Activated CD4-positive, CD25-positive, alpha-beta regulatory T cell (primary cell): ENCODE measurements at places on chromosomes 7 and 10.

GRCh38 chr10:58932126-58932525 is 244.3 kb upstream of the PHYHIPL start:
- no peak for DNase-seq

GRCh38 chr7:150939466-150939865 is 38.7 kb downstream of the KCNH2 start:
- DNase-seq = no peak

DNA sequence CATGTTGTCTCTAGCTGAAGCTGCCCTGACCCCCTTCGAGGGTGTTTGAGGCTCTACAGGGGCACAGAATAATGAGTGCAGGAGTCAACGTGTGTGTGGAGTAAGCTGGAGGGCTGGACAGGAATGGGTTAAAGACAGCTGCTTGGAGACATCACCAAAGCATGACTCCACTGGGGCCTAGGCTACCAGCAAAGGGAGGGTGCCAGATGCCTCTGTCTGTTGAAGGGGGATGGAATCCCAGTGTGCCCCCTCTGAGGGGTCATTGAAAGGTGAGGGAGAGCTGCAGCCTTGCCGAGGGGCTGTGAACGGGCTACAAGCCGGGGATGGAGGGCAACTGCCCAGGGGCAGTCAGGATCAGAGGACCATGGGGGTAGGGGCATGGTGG is 51.7 kb upstream of the PODXL start:
- DNase-seq = no peak

DNA sequence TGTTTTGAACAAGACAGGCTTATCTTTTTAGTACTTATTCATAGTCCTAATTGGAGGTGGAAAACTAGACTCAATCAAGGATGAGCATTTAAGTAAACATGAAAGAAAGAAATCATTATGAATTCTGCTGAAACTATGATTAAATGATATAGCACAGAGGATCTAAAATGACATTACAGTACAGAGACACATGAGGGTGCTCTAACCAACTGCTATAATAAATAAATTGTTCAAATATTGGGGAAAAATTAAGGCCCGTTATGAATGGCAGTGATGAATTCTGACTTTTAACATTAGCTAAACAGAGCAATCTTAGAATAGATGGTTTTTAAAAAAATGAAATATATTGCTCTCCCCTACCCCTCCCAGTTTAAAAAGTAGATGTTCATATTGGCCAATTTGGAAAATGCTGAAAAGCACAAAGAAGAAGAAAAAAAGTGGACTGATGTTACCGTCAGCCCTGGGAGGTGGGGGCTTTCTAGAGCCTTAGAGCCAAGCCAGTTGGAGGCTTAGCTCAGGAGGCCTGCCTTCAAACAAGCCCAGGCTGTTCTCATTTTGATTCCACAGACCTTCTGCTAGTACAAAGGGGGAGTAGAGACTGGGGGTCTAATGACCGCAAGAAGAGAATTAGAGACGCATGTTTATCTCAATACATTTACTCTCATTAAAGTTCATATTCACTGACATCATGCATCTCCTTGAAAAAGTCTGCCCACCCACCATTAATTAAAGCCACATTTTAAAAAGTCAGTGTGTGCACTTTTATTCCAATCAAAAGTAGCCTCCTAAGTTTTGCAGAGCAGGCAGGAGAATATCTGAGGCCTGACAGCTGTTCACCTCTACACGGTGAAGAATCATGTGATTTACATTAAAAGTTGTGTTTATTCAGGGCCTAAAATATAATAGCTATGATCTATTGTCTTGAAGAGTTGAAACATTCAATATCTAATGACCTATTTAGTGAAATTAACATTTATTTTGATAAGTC is 10.0 kb downstream of the WNT2 start:
- no peak for DNase-seq

GRCh38 chr7:39271402-39271801 is 293.7 kb downstream of the POU6F2 start:
- DNase-seq = no peak

DNA sequence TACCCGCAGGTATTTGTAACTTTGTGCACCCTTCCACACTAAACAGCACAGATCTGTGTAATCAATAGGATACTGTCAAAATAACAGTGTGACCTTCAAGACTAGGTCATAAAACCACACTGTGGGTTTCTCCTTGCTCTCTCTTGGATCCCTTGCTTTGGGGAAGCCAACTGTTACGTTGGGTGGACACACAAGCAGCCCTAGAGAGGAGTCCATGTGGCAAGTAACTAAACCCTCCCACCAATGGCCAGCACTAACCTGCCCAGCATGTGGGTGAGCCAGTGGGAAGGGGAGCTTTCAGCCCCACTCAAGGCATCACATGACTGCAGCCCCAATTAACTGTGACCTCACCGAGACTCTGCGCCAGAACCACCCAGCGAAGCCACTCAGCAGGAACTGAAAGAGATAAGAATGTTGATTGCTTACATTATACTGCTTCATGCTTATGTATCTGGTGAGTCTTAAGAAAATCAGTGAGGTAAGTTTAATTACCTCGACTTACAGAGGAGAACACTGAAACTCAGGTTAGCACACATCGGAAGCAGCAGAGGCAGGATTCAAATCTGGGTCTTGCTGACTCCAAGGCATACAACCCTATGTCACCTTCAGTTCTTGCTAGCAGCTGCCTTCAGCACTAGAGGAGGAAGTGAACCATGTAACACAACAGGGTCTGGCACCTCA is 9.4 kb upstream of the ZC3HAV1 start:
- DNase-seq = peak; percentile 10

DNA sequence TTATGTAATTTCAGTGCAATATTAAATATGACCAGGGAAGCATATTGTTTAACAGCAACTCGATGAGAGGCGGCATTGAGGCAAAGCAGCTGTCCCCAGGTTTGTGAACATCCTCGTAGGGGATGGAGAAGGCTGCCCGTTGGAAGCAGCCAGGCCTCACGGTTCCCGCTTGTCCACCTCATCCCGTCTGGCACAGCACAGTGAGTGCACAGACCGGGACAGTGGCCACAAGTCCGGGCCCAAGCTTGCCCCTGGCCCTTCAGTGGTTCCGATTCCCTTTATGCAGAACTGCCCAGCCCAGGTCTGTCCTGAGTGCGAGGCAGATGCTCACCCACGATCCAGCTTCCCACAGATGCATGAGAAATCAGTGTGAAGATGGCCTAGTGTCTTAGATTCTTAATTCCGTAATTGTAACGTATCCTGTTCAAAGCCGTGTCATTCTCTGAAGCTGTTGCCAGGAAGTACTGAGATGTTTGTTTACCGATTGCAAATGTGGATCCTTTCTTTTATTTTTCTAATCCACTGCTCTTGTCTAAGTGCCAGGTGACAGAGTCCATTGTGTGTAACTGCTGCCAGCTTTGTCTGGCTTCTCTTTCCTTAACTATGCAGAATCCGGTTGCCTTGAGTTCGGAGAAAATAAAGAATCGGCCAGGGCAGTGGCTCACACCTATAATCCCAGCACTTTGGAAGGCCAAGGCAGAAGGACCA is 35.5 kb downstream of the PFKP start:
- no peak for DNase-seq

GRCh38 chr10:90417029-90417428 is 440.8 kb downstream of the HTR7 start:
- DNase-seq = no peak

GRCh38 chr10:113021268-113022040 is 71.4 kb downstream of the TCF7L2 start:
- no peak for DNase-seq

DNA sequence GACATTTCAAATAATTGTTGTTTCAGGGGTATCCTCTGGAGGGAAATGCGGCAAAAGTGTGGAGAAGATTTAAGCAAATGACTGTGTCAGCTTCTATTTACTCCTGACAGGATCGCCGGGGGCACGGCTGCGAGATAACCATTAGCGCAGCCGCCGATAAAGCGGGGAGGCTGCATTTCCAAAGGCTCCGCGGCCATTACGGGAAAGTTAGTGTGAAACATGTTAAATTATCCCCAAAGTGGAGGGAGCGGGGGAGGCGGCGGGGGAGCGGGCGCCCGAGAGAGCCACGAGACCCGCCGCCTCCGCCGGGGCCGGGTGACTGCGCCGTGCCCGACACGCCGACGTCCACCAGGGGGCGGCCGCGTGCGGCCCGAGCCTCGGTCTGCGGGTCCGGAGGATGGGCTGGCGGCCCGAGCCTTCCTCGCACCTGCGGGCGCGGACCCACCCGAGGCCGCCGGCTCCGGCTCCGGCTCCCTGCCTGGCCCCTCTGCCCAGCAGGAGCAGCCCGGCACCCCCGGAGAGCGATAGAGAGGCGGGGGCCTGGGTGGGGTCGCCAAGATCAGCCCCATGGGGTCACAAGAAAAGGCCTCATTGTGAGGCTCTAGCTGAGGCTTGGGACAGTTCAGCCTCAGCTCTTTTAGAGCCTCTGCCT is 74.4 kb upstream of the PAX2 start:
- peak; percentile 22 for DNase-seq

DNA sequence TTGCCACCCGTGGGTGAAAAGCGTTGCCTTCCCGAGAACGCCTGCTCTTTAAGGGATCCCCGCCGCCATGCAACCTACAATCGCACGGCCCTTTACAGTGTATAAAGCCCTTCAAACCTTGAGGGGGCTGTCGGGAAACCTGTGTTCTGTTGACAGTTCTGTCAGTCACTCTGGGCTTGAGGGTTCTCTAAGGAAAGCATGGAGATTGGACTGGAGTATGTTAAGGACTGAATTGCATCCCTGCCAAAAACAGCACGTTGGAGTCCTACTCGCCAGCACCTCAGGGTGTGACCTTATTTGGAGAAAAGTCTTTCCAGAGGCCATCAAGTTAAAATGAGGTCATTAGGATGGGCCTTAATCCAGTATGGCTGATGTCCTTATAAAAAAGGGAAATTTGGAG is 70.6 kb downstream of the PFKFB3 start:
- DNase-seq = no peak

- no peak for DNase-seq
Observed at GRCh38 chr10:98328163-98328562, 60.2 kb upstream of the LOXL4 start.

DNA sequence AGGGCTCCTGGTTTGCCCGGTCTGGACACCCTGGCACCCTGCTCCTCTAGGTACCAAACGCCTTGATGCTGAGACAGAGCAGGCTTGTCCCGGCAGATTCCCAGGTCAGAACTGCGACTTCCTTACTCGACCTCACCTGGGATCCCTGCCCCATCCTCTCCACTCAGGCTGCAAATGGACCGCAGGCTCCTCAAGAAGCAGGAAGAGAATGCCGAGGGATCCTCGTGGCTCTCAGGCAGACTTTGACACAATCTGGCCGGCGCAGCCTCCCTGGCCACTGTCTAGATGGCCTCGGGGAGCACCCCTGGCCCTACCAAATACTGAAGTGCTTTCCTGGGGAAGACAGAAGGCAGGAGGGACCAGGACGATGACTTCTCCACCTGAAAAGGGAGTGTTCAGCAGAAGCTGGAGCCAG is 421 bp upstream of the NODAL start:
- no peak for DNase-seq

GRCh38 chr10:46525177-46525823 is 31.2 kb downstream of the GPRIN2 start:
- no peak for DNase-seq

- no peak for DNase-seq
Observed at GRCh38 chr10:98134117-98134430, 383 bp upstream of the R3HCC1L start.

DNA sequence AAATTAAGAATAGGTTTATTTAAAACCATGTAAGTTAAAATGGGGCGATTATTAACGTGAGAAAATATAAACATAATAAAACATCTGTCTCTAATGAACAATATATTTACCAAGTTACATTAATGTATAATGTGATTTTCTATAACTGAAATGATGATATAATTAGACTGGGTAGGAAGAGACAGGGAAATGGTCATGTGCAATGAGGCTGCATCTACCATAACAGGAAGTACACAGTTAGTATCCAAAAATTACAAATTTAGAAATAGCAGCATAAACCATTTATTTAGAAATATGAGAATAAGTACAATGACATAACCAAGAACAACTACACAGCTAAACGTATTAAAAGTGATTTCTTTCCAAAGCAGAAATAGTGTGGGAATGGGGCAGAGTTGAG is 25.8 kb upstream of the BET1 start:
- DNase-seq = no peak
